ENCODE measurements at places on chromosomes 3 and 15.

- no peak for DNase-seq
These were observed 20.5 kb downstream of the MKRN2 start for GRCh38 chr3:12577379-12577778.

GRCh38 chr3:112116748-112117186 is 16.3 kb downstream of the GCSAM start:
- DNase-seq, result no peak

DNA sequence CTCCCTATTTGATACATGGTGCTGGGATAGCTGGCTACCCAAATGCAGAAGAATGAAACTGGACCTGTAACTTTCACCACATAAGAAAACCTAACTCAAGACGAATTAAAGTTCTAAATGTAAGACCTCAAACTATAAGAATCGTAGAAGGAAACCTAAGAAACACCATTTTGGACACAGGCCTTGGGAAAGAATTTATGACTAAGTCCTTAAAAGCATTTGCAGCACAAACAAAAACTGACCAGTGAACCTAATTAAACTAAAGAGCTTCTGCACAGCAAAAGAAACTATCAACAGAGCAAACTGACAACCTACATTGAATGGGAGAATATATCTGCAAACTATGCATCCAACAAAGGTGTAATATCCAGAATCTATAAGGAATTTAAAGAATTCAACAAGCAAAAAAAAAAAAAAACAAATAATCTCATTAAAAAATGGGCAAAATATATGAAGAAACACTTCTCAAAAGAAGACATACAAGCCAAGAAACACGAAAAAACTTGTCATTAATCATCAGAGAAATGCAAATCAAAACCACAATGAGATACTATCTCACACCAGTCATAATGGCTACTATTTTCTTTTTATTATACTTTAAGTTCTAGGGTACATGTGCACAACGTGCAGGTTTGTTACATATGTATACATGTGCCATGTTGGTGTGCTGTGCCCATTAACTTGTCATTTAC is 37.0 kb downstream of the HDGFL3 start:
- DNase-seq, result no peak

GRCh38 chr3:182575941-182576340 is 217.4 kb upstream of the ATP11B start:
- no peak for DNase-seq

GRCh38 chr15:40322531-40323238 is 807 bp upstream of the INAFM2 start:
- DNase-seq, result no peak

DNA sequence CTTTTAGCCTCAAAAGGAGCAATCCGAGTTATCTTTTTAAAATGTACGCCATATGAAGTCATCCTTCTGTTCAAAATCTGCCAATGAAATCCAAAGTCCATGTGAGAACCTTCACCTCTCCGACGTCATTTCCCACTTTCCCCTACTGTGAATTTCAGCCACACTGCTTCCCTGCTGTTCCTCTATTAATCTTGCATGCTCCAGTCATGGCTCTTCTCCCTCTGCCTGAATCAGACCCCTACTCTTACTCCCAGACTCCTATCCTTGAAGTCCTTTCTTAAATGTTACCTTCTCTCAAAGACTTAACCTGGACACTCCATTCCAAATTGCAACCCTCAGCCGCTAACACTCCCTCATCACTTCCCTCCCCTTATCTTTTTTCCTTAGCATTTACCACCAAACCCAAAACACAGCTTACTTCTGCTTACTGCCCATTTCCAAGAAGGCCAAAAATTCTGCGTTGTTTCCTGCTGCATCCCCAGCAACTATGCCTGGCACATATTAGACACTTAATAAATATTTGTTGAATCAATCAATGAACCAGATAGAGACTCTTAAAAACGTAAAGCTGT is 1.2 kb downstream of the NKIRAS1 start:
- no peak for DNase-seq

Measured in left renal pelvis (tissue), 4 donors.